ENCODE measurements at places on chromosomes 12 and 14.

GRCh38 chr12:26238341-26239121 is 43.2 kb downstream of the SSPN start:
- H3K36me3 ChIP-seq, result no peaks in the 10 kb centered on the region
- no peaks in the 10 kb centered on the region for H3K4me1 ChIP-seq
- H3K27ac ChIP-seq, result peak overlapping the region; percentile 62
- H3K4me3 ChIP-seq, result no peak overlapping the region
- no peak for DNase-seq

- no peaks in the 10 kb centered on the region for H3K27me3 ChIP-seq
- H3K4me1 ChIP-seq, result no peaks in the 10 kb centered on the region
- H3K36me3 ChIP-seq, result no peaks in the 10 kb centered on the region
- no peak overlapping the region for H3K4me3 ChIP-seq
- peak overlapping the region; percentile 59 for H3K27ac ChIP-seq
These were observed 7.3 kb downstream of the ATG14 start for GRCh38 chr14:55404173-55404854.

DNA sequence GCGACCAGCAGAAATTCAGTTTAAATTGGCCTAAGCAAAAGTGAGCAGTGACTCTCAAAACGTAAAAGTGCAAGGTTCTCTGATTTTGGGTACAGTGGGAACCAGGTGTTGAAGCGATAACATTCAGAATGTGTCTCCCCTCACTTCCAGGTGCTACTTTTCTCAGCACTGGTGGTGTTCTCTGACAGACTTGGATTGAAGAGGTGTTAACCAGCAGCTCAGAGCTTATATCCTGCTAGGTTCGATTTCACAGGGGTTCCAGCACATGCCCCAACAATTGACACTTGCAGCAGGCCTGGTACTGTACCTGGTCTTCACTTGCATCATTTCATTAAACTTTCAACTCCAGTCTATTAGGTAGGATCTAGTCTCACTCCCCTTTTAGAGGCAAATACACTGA is 680.2 kb downstream of the VRK1 start:
- no peaks in the 10 kb centered on the region for H3K27me3 ChIP-seq
- no peaks in the 10 kb centered on the region for H3K4me1 ChIP-seq
- no peak for DNase-seq
- no peaks in the 10 kb centered on the region for H3K36me3 ChIP-seq

DNA sequence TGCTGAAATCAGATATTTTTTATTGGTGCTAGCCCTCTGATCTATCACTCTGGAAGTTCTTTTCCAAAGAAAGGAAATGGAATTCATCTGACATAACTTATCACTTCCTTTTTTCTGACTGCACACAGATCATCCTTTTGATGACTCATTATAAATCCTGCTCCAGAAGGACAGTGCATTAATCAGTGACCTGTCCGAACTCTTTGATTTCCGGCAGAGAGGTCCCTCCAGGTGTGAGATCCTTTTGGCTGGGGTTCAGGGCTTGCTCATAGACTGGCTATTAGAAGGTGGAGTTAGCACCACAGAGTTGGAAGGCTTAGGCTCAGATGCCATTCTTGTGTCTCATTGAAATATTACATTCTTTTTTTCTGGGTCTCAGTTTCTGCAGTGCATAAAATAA is 328.2 kb downstream of the ZFP36L1 start:
- H3K27me3 ChIP-seq, result no peaks in the 10 kb centered on the region
- H3K36me3 ChIP-seq, result no peaks in the 10 kb centered on the region
- peaks cover 9% of the 10 kb centered on the region for H3K4me1 ChIP-seq
- no peak for DNase-seq
- no peak overlapping the region for H3K27ac ChIP-seq
- no peak overlapping the region for H3K4me3 ChIP-seq

- no peak for DNase-seq
- H3K27me3 ChIP-seq, result no peaks in the 10 kb centered on the region
- H3K4me3 ChIP-seq, result no peak overlapping the region
- no peaks in the 10 kb centered on the region for H3K36me3 ChIP-seq
- peaks cover 13% of the 10 kb centered on the region for H3K4me1 ChIP-seq
These were observed 100.7 kb upstream of the ATF7IP start for GRCh38 chr12:14264778-14265177.

DNA sequence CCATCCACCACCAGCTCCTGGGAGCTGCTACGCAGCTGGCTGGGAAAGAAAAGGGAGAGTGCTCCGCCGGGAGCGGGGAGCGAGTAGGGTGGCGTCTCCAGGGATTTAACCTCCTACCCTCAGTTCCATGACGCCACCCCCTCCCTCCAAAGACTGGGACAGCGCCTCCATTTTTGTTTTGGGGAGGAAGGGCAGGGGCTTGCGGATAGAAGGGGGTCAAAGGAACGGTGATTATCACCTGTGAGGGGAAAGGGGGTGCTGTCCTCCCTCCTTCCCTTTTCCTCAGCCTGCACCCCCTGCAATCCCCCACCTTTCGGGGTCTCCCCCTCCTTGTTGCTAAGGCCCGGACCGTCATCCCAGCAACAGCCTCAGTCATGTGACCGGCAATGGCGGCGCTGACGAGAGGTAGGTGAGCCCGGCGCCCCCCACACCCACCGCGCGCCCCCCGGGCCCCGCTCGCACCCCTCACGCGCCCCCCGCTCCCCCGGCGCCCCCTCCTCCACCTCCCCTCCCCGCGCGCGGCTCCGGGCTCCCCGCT is at the start of gene DTX3:
Gene DTX3 (plus strand): TSS at position 371 of the 538 bp plus-strand sequence. CDS start 1,694 bp downstream, outside the sequence.
- H3K4me1 ChIP-seq, result no peaks in the 10 kb centered on the region
- no peaks in the 10 kb centered on the region for H3K27me3 ChIP-seq
- peak within 1 kb of the TSS; percentile 81 for H3K4me3 ChIP-seq
- no peak for DNase-seq

DNA sequence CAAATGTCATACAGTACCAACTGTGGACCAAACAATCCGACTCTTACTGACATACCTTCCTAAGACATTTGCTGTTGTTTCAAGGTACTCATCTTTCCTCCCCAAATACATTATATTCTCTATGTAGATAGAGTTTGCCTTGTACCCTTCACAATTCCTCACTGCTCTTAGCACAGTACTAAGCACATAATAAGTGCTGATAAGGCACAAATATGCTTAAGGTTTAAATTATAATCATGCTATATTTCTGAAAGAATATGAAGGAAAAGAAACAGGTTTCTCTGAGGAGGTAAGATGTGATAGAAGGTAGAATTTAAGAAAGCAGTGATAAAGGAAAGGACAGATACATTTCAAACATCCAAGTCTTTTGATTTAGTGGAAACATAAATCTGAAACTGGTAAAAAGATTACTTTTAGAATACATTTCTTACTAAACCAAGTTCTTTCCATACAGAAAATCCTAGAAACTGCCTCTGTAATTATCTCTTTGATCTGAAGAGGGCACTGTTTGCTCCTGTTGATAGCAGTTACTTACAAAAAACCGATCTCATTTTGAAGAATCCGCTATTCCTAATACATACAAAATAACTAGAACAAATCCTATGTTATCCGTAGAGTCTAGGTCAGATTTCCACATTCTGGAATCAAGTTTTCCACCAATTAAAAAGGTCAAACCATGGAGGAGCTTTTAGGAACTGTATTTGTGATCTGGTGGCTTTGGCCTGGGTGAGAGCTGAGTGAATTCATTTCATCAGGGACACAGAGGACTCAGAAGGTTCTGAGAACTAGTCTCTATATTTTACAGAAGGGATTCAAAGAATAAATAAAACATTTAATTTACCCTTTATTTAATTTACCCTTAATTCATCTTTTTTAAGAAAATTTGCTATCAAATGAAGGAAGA is 311.9 kb downstream of the DAD1 start:
- DNase-seq, result no peak
- H3K4me3 ChIP-seq, result no peak overlapping the region
- no peaks in the 10 kb centered on the region for H3K27me3 ChIP-seq
- H3K36me3 ChIP-seq, result no peaks in the 10 kb centered on the region
- no peaks in the 10 kb centered on the region for H3K4me1 ChIP-seq
- no peak overlapping the region for H3K27ac ChIP-seq

- no peak for DNase-seq
- no peaks in the 10 kb centered on the region for H3K27me3 ChIP-seq
- no peaks in the 10 kb centered on the region for H3K36me3 ChIP-seq
- no peak overlapping the region for H3K27ac ChIP-seq
- no peaks in the 10 kb centered on the region for H3K4me1 ChIP-seq
- no peak overlapping the region for H3K4me3 ChIP-seq
These were observed 152.0 kb downstream of the KTN1 start for GRCh38 chr14:55731881-55732498.

DNA sequence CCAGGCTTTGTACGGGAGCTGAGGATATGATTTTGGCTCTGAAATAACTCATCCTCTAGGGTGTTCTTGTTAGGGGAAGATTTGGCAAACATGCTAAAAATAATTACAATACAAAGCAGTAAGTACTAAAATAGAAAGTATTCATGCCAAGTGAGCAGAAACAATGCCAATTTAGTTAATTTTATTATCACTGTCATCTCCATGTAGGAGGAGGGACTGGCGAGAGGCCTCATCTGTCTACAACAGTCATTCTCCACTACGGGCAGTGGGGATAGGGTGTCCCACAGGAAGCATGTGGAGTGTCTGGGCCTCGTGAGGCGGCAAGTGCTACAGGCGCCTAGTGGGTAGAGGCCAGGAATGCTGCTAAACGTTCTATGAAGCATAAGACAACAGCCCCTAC is 3.3 kb downstream of the ISM2 start:
- no peak for DNase-seq
- no peaks in the 10 kb centered on the region for H3K4me1 ChIP-seq
- H3K27me3 ChIP-seq, result no peaks in the 10 kb centered on the region
- H3K27ac ChIP-seq, result no peak overlapping the region

DNA sequence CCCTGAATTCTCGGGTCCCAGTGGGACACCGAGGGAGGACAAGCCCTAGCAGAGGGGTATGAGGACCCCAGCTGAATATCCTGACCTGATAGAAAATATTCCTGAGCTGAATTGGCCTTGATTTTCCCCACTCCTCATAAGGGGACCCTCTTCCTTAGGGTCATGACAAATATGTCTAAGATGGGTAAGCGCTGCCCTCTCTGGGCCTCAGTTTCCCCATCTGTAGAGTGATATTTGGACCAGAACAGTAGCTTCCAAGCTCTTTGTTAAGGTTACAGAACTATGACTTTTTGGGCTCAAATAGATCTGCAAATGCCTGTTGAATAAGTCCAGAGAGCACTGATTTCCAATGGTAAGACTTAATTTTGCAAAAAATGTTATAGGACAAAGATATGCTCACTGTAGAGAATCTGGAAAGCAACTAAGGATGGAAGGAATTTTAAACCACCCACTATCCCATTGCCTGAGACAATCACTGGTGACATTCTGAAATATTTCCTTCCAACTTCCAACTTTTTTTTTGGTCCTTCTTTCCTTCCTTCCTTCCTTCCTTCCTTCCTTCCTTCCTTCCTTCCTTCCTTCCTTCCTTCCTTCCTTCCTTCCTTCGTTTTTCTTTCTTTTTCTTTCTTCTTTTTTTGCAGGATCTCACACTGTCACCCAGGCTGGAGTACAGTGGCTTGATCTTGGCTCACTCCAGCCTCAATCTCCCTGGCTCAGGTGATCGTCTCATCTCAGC is 32.0 kb downstream of the MYL2 start:
- no peak overlapping the region for H3K4me3 ChIP-seq
- no peak overlapping the region for H3K27ac ChIP-seq
- H3K27me3 ChIP-seq, result no peaks in the 10 kb centered on the region
- DNase-seq, result no peak

All from ascending aorta (tissue), 2 donors.